ENCODE measurements at places on chromosomes 7 and 10.
A peak's percentile ranks its signal among the peaks of the same experiment; 100 is the strongest.

DNA sequence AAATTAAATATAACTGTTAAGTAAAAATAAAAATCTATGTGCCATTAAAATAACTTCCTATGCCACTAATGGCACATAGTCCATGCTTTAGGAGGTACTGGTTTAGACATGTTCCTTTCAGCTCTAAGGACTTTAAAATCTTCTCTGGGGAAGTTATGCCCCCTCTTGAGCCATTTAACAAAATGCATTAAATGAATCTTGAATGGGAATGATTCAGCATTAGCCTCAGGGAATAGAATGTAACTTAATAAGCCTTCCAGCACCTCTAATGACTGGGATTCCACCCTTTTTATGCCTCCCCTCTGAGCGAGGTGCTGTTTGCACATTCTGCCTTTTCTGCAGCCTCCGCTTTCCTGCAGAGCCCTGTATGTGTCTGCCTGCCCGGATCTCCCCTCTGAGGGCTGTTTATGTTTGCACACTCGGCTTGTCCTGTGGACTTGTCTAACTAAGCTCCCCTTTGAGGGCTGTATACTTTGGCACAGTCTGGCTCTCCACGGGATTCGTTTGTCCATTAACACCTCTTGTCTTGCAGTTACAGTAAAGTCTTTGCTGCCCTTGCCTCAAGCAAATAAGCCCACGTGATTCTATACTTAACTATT lies 108.4 kb upstream of the HPS1 start:
- H3K36me3 ChIP-seq, result no peaks in the 10 kb centered on the region
- peaks cover 15% of the 10 kb centered on the region for H3K4me1 ChIP-seq
- H3K27me3 ChIP-seq, result peaks cover 2% of the 10 kb centered on the region
- DNase-seq, result peak; percentile 8

DNA sequence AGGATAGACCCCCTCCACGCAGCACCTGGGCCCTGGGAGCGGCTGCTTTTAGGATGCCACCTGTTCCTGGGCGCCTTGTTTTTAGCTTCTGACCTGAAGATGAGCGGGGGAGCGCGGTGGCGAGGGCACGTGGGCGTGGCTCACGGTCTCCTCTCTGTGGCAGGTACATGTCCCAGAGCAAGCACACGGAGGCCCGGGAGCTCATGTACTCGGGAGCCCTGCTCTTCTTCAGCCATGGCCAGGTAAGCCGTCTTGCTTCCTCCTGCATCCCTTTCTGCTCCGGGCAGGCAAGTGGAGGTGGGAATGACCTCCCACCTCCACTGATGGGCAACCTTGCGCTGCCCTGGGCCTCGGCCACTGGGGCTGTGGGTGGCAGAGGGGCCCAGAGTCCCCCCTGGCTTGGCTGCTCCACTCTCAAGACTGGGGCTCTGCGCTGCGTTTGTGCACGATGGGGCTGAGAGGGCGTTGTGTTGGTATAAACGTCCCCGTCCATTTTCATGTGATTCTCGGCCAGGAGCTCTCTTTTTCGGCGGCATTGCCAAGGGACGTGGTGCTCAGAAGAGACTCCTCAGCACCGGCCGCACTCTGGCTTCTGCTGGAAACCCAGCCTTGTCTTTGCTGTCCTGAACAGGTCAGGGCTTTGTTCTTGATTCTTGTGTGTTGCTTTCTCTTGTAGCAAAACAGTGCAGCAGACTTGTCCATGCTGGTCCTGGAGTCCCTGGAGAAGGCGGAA lies 9.7 kb downstream of the GET4 start:
- H3K27me3 ChIP-seq, result no peaks in the 10 kb centered on the region
- peaks cover 26% of the 10 kb centered on the region for H3K36me3 ChIP-seq
- no peak overlapping the region for H3K4me3 ChIP-seq
- peaks cover 15% of the 10 kb centered on the region for H3K4me1 ChIP-seq
- peak overlapping the region; percentile 51 for H3K27ac ChIP-seq

- peaks cover 17% of the 10 kb centered on the region for H3K4me1 ChIP-seq
- DNase-seq, result no peak
- H3K4me3 ChIP-seq, result no peak overlapping the region
- no peaks in the 10 kb centered on the region for H3K36me3 ChIP-seq
- H3K27me3 ChIP-seq, result peaks cover 9% of the 10 kb centered on the region
- H3K27ac ChIP-seq, result no peak overlapping the region
Observed at GRCh38 chr7:47881256-47881655, 67.0 kb downstream of the PKD1L1 start.

DNA sequence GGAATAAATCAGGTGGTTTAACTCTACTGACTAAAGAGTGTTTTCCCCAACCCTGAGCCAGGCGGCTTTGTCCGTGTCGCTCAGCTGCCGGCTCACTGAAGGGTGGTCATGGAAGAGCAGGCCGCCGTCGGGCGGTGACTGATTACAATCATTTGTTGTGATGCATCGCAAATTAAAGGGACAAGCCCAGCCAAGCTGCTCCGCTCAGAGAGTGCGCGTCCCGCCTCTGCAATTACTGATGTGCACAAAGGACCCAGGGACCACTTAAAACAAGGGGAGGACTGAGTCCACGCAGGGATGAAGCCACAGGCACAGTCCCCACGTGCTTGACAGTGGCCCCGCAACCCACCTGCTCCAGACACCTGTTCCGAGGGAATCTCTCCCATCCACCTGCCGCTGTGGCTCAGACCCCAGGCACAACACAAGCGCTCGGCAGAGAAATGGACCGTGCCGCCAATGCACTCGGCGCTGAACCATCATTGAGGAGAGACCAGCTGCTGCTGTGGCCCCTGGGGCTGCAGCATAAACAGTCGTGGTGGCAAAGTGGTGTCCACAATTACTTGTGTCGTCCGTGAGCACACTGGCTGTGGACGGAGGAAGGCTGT lies 526.5 kb downstream of the PTPRN2 start:
- H3K36me3 ChIP-seq, result no peaks in the 10 kb centered on the region
- H3K27me3 ChIP-seq, result peaks cover 5% of the 10 kb centered on the region
- H3K27ac ChIP-seq, result no peak overlapping the region

DNA sequence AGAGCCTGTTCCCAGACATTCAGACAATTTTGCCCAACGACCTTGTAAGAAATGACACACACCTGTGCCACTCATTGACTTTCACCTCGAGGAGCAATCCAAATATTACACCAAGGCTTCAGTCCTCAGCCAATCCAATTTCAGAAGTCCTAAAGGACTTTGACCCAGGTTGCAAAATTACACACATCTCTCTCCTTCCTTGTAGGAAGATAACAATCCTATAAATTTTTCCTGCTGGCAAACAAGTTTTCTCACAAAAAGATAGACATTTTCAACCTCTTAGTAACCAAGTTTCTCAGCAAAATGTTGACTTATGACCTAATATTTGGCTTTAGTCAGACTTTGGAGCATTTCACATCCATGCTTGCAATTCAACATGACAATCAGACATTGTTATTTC lies 745.0 kb downstream of the GRID1 start:
- peaks cover 20% of the 10 kb centered on the region for H3K27me3 ChIP-seq
- H3K27ac ChIP-seq, result no peak overlapping the region
- H3K4me3 ChIP-seq, result no peak overlapping the region
- H3K36me3 ChIP-seq, result no peaks in the 10 kb centered on the region
- peaks cover 6% of the 10 kb centered on the region for H3K4me1 ChIP-seq
- DNase-seq, result no peak

GRCh38 chr7:48170506-48170905 lies 752 bp upstream of the ABCA13 start:
- no peak overlapping the region for H3K4me3 ChIP-seq
- DNase-seq, result no peak
- no peak overlapping the region for H3K27ac ChIP-seq
- H3K4me1 ChIP-seq, result no peaks in the 10 kb centered on the region
- H3K36me3 ChIP-seq, result no peaks in the 10 kb centered on the region

DNA sequence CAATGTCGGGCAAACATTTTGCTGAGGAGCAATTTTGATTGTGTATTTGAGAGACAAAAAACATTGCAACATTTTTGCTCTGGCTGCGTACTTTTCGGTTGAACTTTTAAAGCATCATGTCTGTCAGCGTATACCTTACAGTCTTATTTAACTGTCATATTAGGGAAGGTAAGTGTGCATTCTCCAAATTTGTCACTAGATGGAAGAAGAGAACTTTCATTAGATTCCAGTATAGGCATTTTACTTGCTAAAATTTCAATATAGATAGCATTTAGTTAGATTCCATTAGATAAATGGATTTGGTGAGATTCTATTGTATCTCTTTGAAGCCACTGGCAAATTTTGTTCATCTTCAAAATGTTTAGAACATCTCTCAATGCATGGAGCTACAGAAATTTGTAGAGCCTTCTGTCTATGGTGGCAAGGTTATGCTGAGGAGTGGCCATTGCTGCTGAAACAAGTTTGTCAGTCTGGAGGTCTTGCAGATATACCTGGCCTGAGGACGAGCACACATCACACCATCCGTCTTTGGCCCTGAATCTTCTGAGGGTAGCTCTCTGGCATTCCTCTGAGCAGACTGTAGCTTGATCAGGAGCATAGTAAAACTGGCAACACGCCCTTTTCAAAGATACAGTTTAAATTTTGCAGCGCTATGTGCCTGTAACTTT lies 437.5 kb upstream of the MBL2 start:
- DNase-seq, result no peak
- peaks cover 6% of the 10 kb centered on the region for H3K36me3 ChIP-seq
- peaks cover 15% of the 10 kb centered on the region for H3K4me1 ChIP-seq
- H3K27ac ChIP-seq, result no peak overlapping the region

- no peak for DNase-seq
- peaks cover 38% of the 10 kb centered on the region for H3K36me3 ChIP-seq
- H3K27ac ChIP-seq, result no peak overlapping the region
- H3K4me1 ChIP-seq, result peaks cover 52% of the 10 kb centered on the region
Observed at GRCh38 chr7:2438775-2439174, 35.4 kb downstream of the CHST12 start.

- H3K27ac ChIP-seq, result peak overlapping the region; percentile 75
- DNase-seq, result no peak
- H3K4me1 ChIP-seq, result peaks cover 54% of the 10 kb centered on the region
- H3K4me3 ChIP-seq, result no peak overlapping the region
Observed at GRCh38 chr10:59895629-59896116, 10.7 kb downstream of the CCDC6 start.

GRCh38 chr7:17678896-17679295 lies 261.4 kb downstream of the SNX13 start:
- DNase-seq, result no peak
- H3K27me3 ChIP-seq, result no peaks in the 10 kb centered on the region
- no peak overlapping the region for H3K4me3 ChIP-seq

DNA sequence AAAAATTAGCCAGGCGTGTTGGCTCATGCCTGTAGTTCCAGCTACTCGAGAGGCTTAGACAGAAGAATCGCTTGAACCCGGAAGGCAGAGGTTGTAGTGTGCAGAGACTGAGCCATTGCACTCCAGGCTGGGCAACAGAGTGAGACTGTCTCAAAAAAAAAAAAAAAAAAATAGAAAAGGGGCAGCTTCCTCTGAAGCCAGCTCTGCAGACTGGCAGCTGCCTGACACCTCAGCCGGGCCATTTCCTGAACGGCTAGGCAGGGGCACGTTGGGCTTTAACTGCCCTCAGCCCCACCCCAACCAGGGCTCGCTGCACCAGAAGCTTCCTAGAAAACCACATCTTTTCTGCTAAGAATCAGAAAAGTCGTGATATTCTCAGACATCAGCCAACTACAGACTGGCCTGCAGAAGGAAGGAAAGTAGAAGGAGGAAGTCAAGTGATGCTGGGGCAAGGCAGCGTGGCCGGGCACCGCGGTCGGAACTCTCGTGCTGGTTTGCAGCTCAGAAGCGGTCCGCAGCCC lies 38.0 kb downstream of the PRKAG2 start:
- H3K4me3 ChIP-seq, result no peak overlapping the region
- no peak for DNase-seq
- H3K27ac ChIP-seq, result no peak overlapping the region
- no peaks in the 10 kb centered on the region for H3K36me3 ChIP-seq
- H3K27me3 ChIP-seq, result peaks cover 66% of the 10 kb centered on the region
- H3K4me1 ChIP-seq, result peaks cover 15% of the 10 kb centered on the region

GRCh38 chr10:62278441-62278910 lies 9.8 kb upstream of the RTKN2 start:
- H3K36me3 ChIP-seq, result no peaks in the 10 kb centered on the region
- H3K27me3 ChIP-seq, result peaks cover 5% of the 10 kb centered on the region
- no peaks in the 10 kb centered on the region for H3K4me1 ChIP-seq
- DNase-seq, result no peak
- no peak overlapping the region for H3K27ac ChIP-seq

DNA sequence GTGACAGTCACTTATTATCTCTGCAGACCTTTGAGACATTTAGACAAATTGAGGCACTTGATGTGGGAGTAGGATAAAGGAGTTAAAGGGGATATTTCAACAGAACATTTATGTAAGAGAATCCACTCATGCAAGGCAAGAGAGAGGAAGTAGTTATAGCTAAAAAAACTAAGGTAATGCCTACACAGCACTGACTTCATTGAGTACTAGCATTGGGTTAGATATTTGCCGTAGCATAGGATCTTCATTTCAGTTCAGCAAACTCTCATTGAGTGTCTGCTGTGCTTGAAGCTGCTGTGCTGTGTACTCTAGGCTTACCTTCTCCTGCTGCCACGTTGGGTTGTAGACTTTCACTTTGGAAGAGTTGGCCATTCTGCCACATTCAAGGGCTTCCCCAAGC lies 10.5 kb upstream of the ENTPD1 start:
- H3K27ac ChIP-seq, result no peak overlapping the region
- no peaks in the 10 kb centered on the region for H3K36me3 ChIP-seq
- no peak for DNase-seq
- peaks cover 14% of the 10 kb centered on the region for H3K4me1 ChIP-seq

DNA sequence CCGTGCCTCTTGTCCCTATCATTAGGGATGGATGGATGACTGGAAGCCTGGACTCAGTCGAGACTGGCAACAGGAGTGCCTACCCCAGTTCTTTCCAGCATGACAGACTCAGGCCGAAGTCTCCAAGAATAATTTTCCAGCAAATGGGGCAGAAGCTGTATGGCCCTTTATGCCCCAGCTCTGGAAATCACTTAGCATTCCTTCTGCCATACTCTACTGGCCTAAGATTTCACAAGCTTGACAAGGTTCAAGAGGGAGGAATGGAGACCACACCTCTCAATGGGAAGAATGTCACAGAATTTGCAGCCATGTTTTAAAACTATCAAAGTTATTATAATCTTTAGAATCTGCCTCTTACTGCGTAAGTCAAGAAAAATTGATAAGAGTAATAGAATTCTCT lies 39.0 kb upstream of the RTKN2 start:
- H3K4me3 ChIP-seq, result no peak overlapping the region
- peaks cover 10% of the 10 kb centered on the region for H3K4me1 ChIP-seq
- no peaks in the 10 kb centered on the region for H3K36me3 ChIP-seq
- no peaks in the 10 kb centered on the region for H3K27me3 ChIP-seq
- no peak overlapping the region for H3K27ac ChIP-seq

DNA sequence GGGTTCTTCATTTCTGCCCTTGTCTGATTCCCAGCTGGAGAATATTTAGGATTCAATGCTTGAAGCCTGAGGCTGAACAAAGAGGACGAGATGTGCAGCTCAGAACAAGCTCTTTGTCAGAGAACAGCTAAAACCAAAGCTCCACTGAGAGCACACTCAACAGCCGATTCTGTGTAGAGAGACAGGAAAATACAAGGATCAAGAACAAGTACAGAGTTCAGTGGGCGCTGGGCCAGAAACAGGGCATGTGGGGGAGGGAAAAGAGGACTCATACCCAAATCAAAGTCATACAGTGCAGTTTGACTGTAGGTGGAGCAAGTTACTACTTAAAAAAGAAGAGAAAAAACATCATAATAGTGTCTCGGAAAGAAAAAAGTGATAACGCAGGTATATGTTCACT lies at the start of gene AGMO:
Gene AGMO (minus strand): TSS at position 181 of the 400 bp plus-strand sequence.
- H3K4me1 ChIP-seq, result peaks cover 31% of the 10 kb centered on the region
- no peak for DNase-seq
- no peak within 1 kb of the TSS for H3K4me3 ChIP-seq
- no peak within 1 kb of the TSS for H3K27ac ChIP-seq
- H3K27me3 ChIP-seq, result no peaks in the 10 kb centered on the region
- no peaks in the 10 kb centered on the region for H3K36me3 ChIP-seq

Measured in nephron progenitor cell (in vitro differentiated cells).